ENCODE measurements at places on chromosomes 11 and 22.

GRCh38 chr11:2932850-2933251, 3.6 kb upstream of the PHLDA2 start:
- no peak for DNase-seq

GRCh38 chr11:43239791-43240190, 72.0 kb upstream of the API5 start:
- no peak for DNase-seq

DNA sequence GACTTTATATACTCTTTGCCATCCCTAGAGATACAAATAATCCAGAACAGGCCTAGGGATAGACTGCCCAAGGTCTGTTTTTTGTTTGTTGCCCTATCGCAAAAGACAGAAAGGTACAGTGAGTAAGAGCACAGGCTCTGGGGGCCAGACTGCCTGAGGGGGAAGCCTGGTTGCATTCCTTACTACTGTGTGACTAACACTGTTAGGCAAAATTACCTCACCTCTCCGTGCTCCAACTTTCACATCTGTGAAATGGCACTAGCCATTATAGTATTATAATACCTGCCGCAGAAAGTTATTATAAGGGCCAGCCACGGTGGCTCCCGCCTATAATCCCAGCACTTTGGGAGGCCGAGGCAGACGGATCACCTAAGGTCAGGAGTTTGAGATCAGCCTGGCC, 14.5 kb downstream of the SLC35F2 start:
- no peak for DNase-seq

DNA sequence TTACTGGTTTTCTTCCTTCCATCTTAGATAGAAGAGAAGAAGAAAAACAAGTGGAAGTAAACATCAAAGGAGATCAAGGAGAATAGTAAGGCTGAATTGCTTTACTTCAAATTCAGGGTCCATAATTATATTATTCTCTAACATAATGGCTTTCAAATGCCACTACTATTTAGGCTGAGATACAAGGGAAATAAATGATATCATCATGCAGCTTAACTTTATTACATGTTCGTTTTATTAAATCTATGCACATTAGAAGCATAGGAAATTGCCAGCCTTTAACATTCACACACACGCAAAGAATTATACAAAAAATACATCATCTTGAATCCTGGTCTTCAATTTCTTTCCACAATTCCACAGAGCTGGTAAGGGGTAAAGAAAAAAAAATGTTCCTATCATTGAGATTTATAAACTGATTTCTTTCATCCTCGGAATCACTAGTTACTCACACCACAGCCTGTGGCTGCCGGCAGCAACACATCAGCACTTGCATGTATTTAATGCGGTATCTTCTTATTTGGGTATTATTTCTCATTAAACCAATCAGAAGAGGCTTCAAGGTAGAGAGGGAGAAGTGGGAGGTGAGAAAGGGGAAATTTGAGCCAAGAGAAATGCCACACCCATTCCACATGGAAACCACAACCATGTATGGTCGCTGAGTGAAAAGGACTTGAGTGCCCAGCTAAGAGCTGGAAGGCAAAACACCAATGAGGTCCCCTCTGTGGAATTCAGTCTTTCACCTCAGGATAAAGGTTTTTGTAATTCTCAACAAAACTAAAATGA, 26.3 kb downstream of the SYTL2 start:
- DNase-seq = no peak

- DNase-seq = peak; percentile 93
Measured at GRCh38 chr11:116984589-116984988, 113.6 kb downstream of the SIK3 start.

DNA sequence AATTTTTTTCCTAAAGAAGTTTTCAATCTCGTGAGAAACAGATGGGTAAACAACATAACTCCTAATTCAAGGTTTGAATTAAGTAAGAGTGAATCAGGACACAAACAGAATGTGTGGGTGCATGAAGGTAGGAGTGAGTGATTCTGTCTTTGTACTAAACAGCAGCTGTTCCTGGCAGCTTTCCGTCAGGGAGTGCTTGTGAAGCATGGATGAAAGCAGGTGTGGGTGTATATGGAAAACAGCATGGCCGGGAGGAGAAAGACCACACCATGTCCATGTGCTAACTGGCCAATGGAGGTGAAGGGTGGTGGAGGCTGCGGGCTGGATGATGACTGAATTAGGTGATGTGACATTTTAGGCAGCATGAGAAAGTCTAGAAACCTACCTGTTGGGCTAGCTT, 49.6 kb downstream of the BARX2 start:
- DNase-seq = no peak

DNA sequence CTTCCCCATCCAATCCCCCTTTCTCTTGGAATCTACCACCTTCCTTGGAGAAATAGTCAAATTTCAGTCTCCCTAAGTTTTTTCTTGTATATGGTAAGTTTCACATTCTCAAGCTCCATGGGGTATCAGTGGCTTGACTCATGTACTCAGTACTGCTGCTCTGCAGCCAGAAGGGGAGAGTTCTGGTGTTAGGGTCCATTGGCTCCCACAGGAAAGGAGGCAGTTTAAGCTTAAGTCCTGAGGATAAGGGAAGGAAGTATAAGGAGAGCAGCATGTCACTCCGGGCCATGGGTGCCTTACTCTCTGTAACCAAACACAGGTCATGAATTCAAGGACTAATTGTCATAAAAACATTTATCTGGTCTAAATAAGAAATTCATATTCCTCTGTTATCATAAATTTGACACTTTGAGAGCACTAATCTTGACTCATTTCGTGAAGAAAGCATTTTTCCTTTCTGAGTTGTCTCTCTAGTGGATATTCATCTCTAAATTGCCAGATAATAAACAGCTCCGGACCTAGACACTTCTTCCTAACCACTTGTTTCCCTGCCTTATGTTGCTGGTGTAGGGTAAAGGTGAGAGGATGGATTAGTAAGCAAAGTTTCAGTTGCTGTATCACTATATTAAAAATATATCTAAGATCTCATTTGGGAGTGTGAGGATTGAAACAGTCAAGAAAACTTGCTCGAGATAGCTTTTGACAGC, 20.1 kb upstream of the SORL1 start:
- no peak for DNase-seq

GRCh38 chr11:34840736-34841386, 75.3 kb downstream of the APIP start:
- no peak for DNase-seq

DNA sequence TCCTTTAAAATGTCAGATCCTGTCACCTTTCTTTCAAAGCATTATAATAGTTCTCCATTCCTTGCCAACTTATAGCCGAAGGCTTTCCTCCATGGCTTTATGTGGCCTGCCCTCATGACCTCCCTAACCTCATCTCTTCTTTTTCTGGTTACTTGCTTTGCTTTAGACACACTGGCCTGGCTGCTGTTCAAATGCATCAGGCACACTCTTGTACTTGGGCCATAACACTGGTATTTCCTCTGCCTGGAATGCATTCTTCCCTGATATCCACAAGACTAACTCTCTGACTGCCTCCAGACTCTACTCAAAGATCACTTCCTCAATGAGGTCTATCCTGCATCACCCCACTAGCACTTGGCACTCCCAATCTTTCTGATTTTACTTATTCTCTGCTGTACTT, 710.3 kb downstream of the KCNA4 start:
- peak; percentile 94 for DNase-seq

DNA sequence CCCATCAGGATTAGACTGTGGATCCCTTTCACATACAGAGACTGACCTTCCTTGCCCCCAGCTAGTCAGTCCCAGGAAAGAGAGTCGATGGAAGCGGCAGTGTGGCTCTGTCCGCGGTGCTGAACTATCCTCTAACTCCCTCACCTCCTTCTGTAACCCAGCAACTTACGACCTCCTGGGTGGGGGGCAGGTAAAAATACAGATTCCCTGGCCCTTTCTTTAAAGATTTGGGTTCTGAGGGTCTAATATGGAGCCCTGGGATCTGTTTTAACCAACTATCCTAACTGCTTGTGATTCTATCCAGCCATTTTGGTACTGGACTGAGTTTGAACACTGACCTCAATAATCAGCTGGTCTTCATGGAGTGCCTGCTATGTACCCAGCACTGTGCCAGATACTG, 23.2 kb downstream of the MFNG start:
- no peak for DNase-seq

DNA sequence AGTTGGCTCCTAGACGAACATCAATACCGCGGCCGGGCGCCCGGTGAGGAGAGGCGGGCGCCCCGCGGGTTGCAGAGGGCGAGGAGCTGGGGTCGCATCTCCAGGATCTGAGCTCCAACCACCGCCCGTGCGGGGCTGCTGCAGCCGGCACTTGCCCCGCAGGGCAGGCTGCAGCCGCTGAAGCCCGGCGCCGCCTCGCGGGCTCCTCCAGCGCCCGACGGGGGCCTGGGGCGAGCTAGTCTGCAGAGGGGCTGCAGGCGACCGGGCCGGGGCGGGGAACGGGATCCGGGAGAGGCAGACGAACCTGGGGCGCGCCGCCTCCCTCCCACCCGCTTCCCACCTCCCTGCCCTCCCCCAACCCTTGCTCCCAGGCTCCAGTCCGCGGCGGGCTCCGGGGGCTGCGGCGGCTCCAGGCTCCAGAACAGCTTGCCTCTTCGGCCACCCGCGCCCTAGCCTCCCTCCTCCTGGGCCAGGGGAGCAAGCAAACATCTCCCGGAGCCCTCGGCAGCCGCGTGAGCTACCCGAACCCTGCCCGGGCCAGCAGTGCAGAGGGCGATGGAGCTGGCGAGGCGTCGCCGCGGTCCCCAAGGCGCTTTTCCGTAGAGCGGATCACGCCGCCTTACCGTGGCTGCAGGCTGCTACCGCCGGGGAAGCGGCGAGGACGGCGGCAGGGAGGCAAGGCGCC, 802 bp downstream of the TENM4 start:
- DNase-seq = no peak

DNA sequence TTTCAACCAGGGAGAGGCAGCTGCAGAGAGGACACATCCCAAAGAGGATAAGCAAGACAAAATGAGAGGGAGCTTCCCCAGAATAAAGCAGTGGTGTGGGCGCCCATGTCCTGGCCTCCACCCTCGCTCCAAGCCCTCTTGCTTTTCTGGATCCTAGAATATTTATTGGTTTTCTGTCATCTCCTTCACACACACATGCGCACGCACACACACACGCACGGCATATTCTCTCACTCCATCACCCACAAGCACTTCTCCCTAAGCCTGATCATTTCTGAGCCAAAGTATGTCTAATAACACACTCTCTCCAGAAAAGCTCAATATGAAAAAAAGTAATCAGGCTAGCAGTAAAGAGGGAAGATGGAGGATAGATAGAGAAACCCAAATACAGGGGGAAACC, 7.6 kb downstream of the IGSF9B start:
- DNase-seq = no peak

DNA sequence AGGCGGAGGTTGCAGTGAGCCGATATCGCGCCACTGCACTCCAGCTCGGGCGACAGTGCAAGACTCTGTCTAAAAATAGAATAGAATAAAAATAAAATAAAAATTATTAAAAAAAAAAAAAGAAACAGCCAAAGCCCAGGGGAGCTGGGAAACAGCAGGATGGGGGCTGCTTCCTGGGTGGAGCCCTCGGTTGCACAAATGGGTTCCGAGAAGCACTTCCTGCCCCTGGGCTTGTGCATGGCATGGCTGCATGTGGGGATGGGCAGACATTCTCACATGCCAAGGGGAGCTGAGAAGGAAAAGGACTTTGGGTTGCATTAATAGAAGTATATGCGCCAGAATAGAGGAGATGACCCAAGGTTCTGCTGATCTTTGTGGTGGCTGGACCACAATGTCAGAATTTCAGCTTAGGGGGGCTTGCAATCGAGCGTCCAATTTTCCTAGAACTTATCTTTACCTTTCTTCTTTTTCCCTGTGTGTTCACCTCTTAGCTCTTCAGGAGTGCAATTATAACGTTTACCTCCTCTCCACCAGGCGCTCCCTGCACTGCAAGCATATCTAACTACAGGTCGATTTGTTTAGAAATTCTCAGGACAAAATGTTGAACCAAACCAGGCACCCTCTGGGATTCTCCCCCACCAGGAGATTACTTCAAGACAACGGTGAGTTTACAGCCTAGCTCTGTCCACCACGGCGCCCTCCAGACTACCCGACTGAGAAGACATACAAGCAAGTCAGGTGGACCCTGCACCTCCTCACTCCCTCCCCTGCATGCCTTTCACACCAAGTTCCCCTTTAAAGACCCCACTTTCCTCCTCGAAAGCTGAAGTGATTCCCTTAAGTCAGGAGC, 53.2 kb downstream of the SHISAL1 start:
- no peak for DNase-seq

DNA sequence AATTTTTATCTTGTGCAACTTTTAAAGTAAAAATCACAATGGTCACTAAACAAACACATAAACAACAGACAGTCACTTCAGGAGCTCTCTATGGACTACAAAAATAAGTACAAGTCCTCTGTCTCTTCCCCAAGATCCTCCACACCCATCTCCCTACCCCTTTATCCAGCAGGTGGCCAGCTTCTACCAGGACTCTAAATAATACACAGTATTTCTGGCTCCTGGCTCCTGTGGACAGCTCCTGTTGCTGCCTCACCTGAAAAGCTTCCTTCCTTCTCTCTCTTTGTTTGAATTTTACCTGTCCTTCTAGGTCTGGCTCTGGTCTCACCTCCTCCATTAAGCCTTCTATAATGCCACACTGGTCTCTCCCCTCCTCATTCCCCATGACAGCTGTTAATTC, 86.1 kb downstream of the CLPB start:
- no peak for DNase-seq

DNA sequence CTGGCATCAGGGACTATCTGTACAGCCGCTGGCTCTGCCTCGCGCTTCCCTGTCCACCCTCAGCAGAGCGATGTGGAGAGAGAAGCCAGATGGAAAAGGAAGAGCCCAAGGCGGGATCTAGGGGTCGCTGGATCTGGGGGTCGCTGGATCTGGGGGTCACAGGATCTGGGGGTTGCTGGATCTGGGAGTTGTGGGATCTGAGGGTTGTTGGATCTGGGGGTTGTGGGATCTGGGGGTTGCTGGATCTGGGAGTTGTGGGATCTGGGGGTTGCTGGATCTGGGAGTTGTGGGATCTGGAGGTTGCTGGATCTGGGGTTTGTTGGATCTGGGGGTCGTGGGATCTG, 2.0 kb upstream of the MS4A10 start:
- DNase-seq = no peak

DNA sequence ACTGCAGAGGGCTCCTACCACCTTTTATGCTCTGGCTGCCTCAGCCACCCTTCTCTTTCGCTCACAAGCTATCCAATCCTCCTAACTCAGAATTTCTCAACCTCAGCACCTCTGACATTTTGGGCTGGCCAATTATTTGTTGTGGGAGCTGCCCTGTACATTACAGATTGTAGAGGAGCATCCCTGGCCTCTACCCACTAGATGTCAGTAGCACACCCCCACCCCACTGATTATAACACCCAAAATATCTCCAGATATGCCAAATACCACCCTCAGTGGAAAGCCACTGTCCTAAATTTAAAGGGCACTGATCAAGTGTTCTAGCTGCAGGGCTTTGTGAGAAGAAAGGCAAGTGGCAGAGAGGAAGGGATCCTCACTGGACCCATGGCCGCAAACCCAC, 443.1 kb downstream of the SOX6 start:
- no peak for DNase-seq

- no peak for DNase-seq
Measured at GRCh38 chr22:31952094-31952401, 7.7 kb downstream of the YWHAH start.

Data from non-pigmented ciliary epithelial cell (primary cell).